ENCODE measurements at places on chromosomes 1 and 21.

DNA sequence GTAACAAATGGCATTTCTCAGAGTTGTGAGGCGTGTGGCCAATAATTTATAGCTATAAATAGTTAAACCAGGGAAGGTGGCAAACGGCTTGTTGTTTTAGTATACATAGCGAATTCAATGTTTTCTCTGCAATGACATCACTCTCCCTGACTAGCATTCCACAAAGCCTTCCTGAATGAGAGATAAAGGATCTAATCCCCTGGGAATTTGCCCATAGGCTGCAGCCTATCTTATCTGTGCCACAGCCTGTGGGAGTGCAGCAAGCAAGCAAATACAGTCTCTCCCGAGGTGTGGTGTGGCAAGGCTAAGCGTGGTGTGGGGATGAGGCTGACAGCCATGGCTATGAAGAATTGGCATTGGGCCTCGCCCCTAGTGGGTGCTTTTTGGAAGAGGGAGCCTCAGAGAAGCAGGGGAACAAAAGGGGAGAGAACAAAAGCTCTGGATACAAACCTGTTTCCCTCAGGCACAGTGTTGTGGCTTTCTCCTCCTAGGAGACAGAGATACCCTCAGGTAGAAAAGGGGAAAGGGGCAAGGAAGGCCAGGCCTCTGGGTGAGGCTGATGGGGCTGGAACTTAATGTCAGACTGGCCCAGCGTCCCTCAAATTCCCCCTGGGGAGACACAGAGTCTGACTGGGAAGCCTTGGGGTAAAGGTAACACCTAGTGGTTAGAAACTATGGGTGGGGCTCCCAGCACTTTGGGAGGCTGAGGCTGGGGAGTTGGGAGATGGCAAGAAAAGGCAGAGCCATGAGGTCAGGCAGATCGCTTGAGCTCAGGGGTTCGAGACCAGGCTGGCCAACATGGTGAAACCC, 8.9 kb downstream of the TAGLN2 start:
- peaks cover 46% of the 10 kb centered on the region for H3K36me3 ChIP-seq
- peak overlapping the region; percentile 34 for H3K27ac ChIP-seq
- no peaks in the 10 kb centered on the region for H3K27me3 ChIP-seq
- H3K4me1 ChIP-seq: peaks cover 44% of the 10 kb centered on the region

DNA sequence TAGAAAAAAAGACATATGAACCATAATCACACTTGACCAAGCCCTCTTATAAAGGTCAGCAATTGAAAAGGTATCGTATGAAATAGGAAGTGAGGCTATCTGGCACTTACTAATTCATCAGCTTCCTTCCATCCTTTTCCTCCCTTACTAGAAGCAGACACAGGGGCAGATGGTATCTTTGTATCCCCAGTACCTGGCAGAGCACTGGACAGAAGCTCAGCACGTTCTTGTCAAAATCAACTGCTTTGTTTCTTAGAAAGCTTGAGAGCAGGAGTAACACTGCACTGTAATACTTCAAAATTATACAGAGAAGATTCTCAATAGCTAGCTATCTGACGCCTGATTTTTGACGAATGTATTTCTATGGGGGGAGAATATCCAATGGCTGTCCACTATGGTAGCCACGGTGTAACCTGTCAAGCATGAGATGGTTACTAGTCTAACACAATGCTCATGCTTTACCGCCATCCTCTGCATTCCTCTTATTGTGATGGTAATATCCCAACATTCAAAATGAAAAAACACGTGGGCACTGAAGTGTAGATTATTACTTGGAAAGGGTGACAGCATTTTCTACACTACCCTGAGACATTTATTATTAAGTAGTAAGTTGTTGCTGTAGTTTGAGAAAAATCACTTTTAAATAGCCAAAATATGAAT, 175.6 kb downstream of the SIPA1L2 start:
- peaks cover 1% of the 10 kb centered on the region for H3K27me3 ChIP-seq
- no peaks in the 10 kb centered on the region for H3K4me1 ChIP-seq
- no peaks in the 10 kb centered on the region for H3K36me3 ChIP-seq
- H3K27ac ChIP-seq: no peak overlapping the region
- no peak overlapping the region for H3K4me3 ChIP-seq

- no peak overlapping the region for H3K4me3 ChIP-seq
- no peak overlapping the region for H3K27ac ChIP-seq
- H3K4me1 ChIP-seq: peaks cover 21% of the 10 kb centered on the region
These were observed 21.3 kb upstream of the KCNQ4 start for GRCh38 chr1:40762144-40762923.

DNA sequence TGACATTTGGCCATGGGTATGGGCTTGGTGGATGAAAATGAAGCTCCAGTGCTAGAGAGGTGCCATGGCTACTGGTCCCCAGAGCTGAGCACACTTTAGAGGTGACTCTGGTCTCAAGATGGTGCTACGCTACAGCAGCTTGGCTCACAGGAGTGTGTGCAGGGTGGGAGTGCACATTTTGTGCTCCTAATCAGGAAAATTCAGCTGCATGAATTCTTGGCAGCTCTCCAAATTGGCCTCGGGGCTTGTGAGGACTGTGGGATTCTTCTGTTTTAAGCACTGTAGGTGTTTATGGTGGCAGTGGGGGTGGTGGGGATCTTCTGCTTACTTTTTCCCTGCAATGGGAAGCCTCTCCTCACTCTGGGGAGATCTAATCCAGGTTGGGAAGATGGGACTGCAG, 17.3 kb upstream of the TIPRL start:
- H3K4me3 ChIP-seq: no peak overlapping the region
- H3K27me3 ChIP-seq: peaks cover 15% of the 10 kb centered on the region

DNA sequence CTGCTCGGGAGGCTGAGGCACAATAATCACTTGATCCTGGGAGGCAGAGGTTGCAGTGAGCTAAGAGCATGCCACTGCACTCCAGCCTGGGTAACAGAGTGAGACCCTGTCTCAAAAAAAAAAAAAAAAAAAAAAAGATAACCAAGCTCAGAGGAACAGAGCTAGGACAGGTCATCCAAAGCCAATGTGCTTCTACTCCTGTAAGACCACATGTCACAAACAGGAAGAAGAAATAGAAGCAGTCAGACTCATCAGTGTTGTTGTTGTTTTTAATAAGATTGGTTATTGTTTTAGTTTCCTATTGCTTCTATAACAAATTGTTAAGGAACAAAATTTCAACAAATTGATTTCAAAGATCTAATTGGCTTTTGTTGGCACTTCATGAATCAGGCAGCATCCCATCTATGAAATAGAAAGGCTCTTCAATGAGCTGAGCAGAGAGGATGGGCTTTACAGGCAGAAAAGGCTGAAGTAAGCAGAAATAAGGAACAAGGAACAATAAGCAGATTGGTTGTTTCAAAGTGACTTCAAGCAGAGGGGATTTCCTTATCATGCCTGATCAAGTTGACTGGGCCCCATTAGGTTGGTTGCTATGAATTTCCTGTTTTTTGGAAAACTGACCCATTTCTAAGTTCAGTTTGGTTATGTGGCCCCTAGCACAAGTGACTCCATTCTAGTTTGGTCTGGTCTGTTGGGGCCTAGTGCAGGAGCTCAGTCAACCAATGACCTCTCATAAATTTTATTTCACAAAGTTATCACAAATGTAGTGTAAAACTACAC, 6.0 kb upstream of the AKNAD1 start:
- peaks cover 16% of the 10 kb centered on the region for H3K27me3 ChIP-seq
- no peaks in the 10 kb centered on the region for H3K36me3 ChIP-seq
- no peak overlapping the region for H3K4me3 ChIP-seq
- no peaks in the 10 kb centered on the region for H3K4me1 ChIP-seq
- no peak overlapping the region for H3K27ac ChIP-seq
- DNase-seq: no peak

GRCh38 chr1:107920561-107920960, 44.4 kb downstream of the VAV3 start:
- H3K4me1 ChIP-seq: peaks cover 16% of the 10 kb centered on the region
- no peaks in the 10 kb centered on the region for H3K27me3 ChIP-seq
- no peak for DNase-seq
- no peak overlapping the region for H3K4me3 ChIP-seq
- no peaks in the 10 kb centered on the region for H3K36me3 ChIP-seq

- no peak overlapping the region for H3K4me3 ChIP-seq
- DNase-seq: no peak
- no peaks in the 10 kb centered on the region for H3K27me3 ChIP-seq
- H3K27ac ChIP-seq: no peak overlapping the region
- peaks cover 53% of the 10 kb centered on the region for H3K4me1 ChIP-seq
These were observed 28.1 kb downstream of the TENT5C start for GRCh38 chr1:117633936-117634335.

GRCh38 chr1:119743308-119743707, 25.4 kb downstream of the HMGCS2 start:
- no peaks in the 10 kb centered on the region for H3K36me3 ChIP-seq
- H3K4me3 ChIP-seq: no peak overlapping the region
- no peak for DNase-seq
- H3K4me1 ChIP-seq: no peaks in the 10 kb centered on the region

- no peak for DNase-seq
- H3K4me3 ChIP-seq: no peak overlapping the region
- H3K27ac ChIP-seq: peak overlapping the region; percentile 84
- peaks cover 18% of the 10 kb centered on the region for H3K36me3 ChIP-seq
- peaks cover 79% of the 10 kb centered on the region for H3K4me1 ChIP-seq
- no peaks in the 10 kb centered on the region for H3K27me3 ChIP-seq
These were observed 13.1 kb downstream of the ZBTB7B start for GRCh38 chr1:155015527-155016230.

- DNase-seq: no peak
- no peak overlapping the region for H3K27ac ChIP-seq
- no peak overlapping the region for H3K4me3 ChIP-seq
- H3K27me3 ChIP-seq: no peaks in the 10 kb centered on the region
- no peaks in the 10 kb centered on the region for H3K36me3 ChIP-seq
- no peaks in the 10 kb centered on the region for H3K4me1 ChIP-seq
These were observed 220.5 kb downstream of the PTPRU start for GRCh38 chr1:29456685-29457435.

DNA sequence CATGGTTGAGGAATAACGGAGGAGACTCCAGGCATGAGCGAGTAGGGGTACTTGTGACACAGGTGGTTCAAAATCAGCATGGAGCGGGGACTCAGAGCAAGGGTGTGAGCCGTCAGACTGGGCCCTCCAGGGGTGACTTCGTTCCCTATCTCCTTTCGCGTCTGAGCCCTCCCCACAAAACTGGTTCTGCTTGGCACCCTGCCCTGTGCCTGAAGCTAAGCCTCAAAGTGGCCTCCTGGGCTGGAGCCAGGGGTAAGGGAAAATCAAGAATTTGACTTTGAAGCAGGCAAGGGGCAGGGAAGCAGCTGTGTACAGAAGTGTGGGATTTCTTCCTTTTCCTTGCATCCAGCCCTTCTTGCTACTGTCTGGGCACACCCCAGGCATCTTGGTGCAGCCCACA, 331.5 kb upstream of the AJAP1 start:
- no peaks in the 10 kb centered on the region for H3K4me1 ChIP-seq
- no peaks in the 10 kb centered on the region for H3K27me3 ChIP-seq
- H3K36me3 ChIP-seq: no peaks in the 10 kb centered on the region
- H3K4me3 ChIP-seq: no peak overlapping the region

DNA sequence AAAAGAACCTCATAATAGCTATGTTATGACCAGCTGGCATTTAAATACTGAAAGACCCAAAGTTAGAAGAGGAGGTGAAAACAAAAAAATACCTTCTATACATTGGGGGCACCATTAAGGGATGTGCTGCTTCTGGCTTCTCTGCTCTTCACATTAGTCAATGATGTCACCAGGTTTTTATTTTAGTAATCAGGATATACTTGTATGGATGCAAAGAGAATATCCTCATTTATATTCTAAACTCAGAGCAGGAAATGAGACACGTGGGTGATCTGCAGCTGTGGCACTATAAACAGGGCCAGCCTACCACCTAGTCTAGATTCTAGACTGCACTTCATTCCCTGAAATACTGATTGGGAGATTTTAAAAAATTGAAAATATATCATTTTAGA, 51.2 kb downstream of the WLS start:
- no peaks in the 10 kb centered on the region for H3K36me3 ChIP-seq
- no peak overlapping the region for H3K4me3 ChIP-seq
- no peaks in the 10 kb centered on the region for H3K4me1 ChIP-seq
- no peak for DNase-seq
- no peak overlapping the region for H3K27ac ChIP-seq

GRCh38 chr1:226635456-226635941, 86.9 kb downstream of the STUM start:
- no peak for DNase-seq
- H3K27me3 ChIP-seq: no peaks in the 10 kb centered on the region
- peaks cover 57% of the 10 kb centered on the region for H3K4me1 ChIP-seq
- H3K36me3 ChIP-seq: peaks cover 64% of the 10 kb centered on the region
- peak overlapping the region; percentile 19 for H3K4me3 ChIP-seq

DNA sequence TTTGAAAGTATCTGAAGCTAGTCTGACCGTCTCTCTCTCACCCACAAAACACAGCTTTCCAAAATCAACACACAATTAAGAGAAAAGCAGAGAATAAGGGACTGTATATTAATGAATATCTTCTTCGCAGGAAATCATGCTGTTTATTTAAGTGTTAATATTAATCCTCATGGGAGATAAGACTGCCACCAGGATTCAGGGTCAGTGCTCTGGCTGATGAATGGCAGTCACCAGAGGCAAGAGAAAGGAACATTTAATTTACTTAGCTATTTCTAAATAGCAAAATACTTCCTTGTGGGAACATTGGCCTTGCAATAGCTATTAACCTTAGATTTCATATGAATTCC, 2.2 kb downstream of the SCYL3 start:
- peaks cover 26% of the 10 kb centered on the region for H3K4me1 ChIP-seq
- peaks cover 17% of the 10 kb centered on the region for H3K36me3 ChIP-seq
- no peak for DNase-seq
- H3K27me3 ChIP-seq: peaks cover 2% of the 10 kb centered on the region
- peak overlapping the region; percentile 96 for H3K4me3 ChIP-seq
- H3K27ac ChIP-seq: peak overlapping the region; percentile 98

- no peak overlapping the region for H3K27ac ChIP-seq
- no peaks in the 10 kb centered on the region for H3K36me3 ChIP-seq
- no peak overlapping the region for H3K4me3 ChIP-seq
These were observed 35.4 kb downstream of the ADGRL2 start for GRCh38 chr1:81836007-81836626.

DNA sequence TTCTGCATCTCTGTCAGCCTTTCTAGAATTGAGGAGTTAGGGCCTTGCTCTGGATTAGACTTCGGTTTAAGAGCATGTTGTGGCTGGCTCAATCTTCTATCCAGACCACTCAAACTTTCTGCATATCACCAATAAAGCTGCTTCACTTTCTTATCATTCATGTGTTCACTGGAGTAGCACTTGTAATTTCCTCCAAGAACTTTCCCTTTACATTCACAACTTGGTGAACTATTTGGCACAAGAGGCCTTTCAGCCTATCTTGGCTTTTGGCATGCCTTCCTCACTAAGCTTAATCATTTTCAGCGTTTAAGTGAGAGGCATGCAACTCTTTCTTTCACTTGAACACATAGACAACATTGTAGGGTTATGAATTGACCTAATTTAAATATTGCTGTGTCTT, 3.6 kb upstream of the HORMAD1 start:
- DNase-seq: no peak
- no peaks in the 10 kb centered on the region for H3K36me3 ChIP-seq
- no peaks in the 10 kb centered on the region for H3K4me1 ChIP-seq
- no peak overlapping the region for H3K27ac ChIP-seq
- H3K27me3 ChIP-seq: no peaks in the 10 kb centered on the region

GRCh38 chr1:40299366-40300248, 17.5 kb downstream of the COL9A2 start:
- H3K4me1 ChIP-seq: no peaks in the 10 kb centered on the region
- no peaks in the 10 kb centered on the region for H3K27me3 ChIP-seq
- DNase-seq: no peak
- H3K36me3 ChIP-seq: peaks cover under 1% of the 10 kb centered on the region

All from CD4-positive, CD25-positive, alpha-beta regulatory T cell (primary cell).